Right cardiac atrium (tissue), 5 donors: ENCODE measurements at places on chromosomes 7 and 10. TPM values are rescaled to one million over a fixed set of nuclear protein-coding genes. Genes with fewer than 3 reads are reported as not detected.

GRCh38 chr10:33229252-33229948 lies 105.1 kb downstream of the NRP1 start:
- no peak for DNase-seq

DNA sequence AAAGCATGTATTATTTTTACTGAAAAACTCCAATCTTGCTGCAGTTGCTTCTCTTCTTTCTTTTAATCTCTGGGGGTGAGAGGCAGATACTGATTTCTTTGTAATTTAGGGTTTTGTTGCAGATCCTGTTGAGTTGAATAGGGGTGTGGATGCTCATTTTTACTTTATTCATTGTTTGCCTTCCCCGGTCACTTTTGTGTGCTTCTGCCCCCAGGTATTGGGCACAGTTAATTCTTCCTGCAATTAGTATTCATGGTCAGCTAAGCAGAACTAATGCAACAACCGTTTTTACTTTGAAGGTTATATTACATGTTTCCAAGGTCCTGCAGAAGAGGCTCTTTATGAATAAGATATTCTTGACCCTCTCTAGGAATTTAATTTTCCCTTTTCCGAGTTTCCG lies 96.4 kb downstream of the BUB3 start:
- DNase-seq = no peak

DNA sequence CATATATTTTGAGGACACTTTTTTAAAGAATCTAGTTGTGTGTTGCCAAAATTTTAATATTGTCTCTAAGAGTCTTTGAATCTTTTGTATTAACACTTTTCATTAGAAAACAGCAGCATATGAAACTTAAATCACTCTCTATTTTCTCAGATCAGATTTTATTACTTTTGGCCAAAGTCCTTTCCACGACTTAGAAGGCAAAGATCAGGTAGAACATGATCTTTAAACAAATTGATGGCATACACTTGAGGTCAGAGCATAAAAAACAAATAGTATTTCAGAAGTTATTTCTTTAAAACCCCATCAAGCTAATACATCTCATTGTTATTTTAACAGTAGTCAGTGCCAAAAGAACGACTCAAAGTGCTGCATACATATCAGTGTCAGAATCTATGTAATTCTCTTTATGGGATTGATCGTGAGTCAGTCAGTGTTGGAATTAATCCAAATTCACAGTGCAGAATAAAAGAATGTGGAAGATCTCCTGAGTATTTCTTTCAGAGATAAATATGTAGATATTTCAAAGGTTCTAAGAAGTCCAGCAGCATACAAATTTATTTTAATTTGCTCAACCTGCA lies 9.6 kb upstream of the AGMO start:
- DNase-seq = no peak

DNA sequence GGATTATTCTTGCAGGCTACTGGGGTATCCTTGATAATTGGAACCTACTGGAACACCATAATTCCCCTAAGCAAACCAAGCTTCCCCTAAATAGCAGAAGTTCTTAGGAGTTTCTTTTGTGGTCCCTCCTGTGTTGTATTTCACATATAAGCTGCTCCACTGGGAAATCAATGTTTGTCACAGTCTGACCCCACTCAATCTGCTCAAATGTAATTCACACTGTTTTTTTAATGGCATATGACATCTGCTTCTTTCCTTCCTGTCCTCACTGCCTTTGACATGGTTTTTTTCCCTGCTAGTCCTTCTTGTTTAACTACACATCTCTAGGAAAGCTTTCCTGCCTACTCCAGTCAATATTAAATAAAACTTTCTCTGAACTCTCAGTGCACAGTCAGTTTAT lies 1.8 kb upstream of the PTPRZ1 start:
- no peak for DNase-seq

- peak; percentile 79 for DNase-seq
Measured at GRCh38 chr7:47088329-47089067, 493.4 kb downstream of the TNS3 start.

GRCh38 chr7:148581624-148582023 lies 8.9 kb upstream of the C7orf33 start:
- DNase-seq = no peak

DNA sequence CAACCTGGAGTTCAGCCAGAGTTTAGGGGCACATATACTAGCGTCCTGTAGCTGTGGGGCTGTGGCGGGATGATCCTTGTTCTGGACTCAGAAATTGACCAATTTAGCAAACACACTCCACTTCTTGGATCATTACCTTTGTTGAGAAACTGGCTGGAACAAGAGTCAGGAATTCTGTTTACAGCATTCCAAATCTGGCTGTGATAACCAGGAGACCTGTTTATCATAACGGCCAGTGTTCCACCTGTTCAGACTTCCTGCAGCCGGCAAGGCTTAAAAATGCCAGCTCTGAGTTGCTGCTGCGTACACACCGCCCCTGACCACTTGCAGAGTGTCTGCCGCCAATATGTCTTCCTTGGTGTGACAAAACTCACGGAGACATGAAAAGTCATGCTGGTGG lies 64.8 kb downstream of the ARMC3 start:
- no peak for DNase-seq

DNA sequence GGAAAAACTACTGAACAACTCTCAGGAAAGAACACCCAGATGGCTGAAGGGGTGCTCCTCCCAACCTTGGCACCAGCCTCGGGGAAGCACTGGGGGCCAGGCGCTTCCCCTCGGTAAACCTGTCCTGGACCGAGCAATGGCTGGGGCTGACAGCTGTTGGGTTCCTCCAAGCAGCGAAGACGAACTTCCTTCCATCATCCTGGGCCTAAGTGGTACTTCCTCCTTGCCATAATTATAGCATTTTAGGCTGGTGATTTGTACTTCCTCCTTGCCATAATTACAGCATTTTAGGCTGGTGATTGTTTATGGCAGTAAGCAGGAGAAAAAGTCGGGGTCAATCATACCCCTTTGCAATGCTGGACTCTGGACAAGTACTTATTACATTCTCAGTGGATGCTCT lies 69.3 kb downstream of the MYOF start:
- DNase-seq = no peak

- DNase-seq = no peak
Measured at GRCh38 chr7:82049891-82050533, 280.2 kb upstream of the HGF start.

DNA sequence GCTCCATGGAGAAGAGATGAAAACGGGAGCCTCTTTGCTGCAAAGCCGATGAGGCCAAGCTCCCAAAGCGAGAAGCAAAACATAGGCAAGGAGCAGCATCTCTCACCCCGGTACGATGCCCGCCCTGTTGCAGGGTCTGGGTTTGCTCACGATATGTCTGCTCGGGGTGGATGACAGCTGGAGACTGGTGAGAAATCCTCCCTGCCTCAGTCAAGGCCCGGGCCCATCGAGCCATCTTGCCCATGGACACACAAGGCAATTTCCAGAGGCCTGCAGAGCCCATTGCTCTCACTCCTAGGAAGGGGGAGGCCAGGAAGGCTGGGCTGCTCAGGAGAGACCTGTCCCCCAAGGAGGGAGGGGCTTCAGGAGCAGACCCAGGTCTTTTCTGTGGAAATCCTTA lies 391.7 kb upstream of the SHH start:
- no peak for DNase-seq

VAX1 gene
- not detected for total RNA-seq

TEX36 gene
- not detected for total RNA-seq

ZDHHC16 gene
- 28.6 TPM for total RNA-seq
